Stimulated activated CD8-positive, alpha-beta memory T cell treated with anti-CD3 and anti-CD28 coated beads, Interleukin-7, amount 100 ng/mL, for 1 hour (primary cell): ENCODE measurements at places on chromosomes 16 and 17.

DNA sequence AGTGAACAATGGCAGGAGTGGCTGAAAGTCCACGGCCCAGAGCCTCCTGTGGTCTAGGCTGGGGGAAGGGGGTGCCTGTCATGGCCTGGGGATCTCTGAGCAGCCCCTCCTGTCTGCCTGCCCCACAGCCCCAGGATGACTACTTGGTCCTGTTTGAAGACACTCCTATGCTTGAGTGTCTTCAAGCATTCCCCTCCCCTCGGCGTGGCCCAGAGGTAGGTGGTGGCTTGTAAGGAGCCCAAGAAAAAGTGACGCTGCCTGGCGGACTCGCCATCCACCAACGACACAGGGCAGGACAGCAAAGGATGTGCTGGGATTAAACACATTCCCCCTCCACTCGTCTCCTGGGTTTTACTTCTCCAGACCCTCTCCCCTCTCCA lies 5.7 kb downstream of the SULT1A1 start:
- DNase-seq, result no peak

GRCh38 chr16:51731160-51731559 lies 580.1 kb upstream of the SALL1 start:
- no peak for DNase-seq

DNA sequence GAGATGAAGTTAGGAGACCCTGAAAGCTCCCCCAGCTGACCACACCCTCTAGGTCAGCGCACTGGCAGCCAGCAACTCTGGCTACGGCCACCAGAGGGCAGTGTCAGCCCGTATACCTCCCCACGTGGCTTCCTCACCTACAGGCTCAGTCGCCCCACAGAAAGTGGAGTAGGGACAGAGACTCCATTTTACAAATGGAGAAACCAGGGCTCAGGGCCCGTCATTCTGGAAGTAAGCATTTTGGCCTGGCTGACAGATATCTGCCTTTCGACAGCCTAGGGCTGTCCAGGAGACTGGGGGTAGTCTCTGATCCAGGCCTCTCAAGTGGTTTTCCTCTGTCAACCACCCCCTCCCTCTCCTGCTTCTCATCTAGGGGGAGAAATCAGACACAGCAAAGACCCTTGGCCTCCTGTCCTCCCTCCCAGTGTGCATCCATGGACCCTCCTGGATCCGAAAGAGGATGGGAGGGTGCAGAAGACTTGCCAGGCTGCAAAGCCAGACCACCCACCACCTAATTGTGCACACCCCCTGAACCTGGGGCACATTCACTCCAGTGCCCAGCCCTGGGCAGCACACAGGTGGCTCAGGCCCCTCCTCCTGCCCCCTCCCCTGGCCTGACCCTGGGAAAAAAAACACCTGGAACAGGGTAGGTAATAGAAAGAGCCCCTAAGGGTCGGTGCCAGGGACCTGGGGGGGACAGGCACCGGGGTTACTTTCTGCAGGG lies 3.8 kb upstream of the HAP1 start:
- DNase-seq, result peak; percentile 65

GRCh38 chr17:8506145-8506544 lies 70.5 kb downstream of the NDEL1 start:
- no peak for DNase-seq

DNA sequence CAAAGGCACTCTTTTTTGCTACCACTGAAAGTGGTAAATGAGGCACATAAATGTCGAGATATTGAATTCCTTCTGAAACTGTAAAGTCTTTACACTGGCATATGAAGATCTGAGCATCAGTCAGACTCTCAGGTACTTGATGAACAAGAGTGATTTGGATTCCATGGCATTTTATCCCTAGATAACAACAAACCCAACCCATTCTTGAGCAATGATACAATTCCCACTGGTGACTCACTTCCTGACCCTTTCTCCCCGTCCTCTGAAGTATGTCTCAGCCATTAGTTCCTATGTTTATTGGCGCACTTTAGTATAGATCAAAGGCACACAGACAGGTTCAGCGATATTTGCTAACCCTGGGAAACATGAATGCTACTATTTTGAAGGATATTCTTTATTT lies 147.0 kb upstream of the RBFOX1 start:
- DNase-seq, result no peak

GRCh38 chr17:79648181-79648831 lies 37.5 kb upstream of the RBFOX3 start:
- no peak for DNase-seq

GRCh38 chr16:2486645-2487516 lies 12.0 kb downstream of the TBC1D24 start:
- DNase-seq, result peak; percentile 61

DNA sequence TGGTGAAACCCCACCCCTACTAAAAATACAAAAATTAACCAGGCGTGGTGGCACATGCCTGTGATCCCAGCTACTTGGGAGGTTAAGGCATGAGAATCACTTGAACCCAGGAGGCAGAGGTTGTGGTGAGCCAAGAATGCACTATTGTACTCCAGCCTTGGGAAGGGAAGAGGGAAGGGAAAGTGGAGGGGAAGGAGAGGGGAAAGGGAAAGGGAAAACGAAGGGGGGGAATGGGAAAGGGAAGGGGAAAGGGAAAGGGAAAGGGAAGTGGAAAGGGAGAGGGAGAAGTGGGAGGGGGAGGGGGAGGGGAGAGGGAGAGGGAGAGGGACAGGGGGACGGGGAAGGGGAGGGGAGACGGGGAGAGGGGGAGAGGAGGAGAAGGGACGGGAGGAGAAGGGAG lies 122.5 kb downstream of the GAS7 start:
- no peak for DNase-seq

- DNase-seq, result peak; percentile 4
These were observed 23.1 kb upstream of the DHRS13 start for GRCh38 chr17:28925912-28926365.

- DNase-seq, result no peak
These were observed 35.9 kb downstream of the ABCA10 start for GRCh38 chr17:69192754-69193153.

DNA sequence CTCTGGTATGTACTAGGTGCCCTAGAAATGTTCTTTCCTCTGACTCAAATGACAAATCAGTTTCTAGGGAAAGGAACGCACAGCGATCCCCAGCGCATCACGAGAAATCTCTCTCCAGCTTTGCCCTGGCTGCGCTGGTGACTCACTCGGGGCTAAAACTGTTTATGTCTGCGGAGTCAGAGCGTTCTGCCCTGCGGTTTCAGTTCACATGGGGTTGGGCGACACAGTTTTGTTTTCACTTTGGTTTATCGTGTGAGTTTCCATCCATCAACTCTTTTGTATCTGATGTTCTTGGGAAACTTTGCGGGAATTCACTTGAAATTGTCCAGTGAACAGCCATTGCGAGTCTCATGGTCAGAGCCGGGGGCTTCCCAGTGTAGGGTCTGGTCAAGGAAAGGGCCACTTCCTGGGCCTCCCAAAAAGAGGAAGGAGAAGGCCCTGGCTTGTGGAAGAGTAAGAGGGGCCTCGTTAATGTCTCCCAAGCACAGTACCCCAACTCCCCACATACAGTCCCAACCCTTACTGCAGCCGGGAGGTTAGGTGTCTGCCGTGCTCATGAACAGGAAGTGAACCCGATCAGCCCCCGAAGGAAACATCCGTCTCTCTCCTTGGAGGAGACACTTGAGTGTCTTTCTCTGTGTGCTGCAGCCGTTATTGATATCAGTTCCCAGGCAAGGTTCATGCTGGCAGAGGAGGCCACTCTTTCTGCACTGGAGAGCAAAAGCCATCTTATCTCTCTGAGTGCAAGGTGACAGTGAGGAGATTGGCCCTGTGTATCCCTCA lies 643.2 kb downstream of the WWOX start:
- peak; percentile 37 for DNase-seq

GRCh38 chr16:30005341-30006094 lies 5.3 kb downstream of the DOC2A start:
- DNase-seq, result peak; percentile 19

DNA sequence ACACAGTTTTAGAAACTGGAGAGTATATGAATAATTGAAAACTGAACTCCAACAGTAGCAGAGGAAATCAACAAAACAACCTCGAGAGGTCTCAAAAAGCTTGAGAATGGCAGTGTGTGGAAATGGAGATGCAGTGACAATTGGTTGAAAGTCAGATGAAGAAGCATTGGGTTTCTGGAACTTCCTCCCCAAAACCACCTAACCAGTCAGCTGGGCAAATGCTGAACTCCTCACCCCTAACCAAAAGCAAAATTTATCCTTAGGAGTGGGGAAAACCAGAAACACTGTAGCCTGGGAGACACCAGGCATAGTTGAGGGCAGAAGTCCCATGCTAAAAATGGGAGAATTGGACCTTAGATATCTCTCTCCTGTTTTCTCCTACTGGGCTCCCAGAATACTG lies 109.9 kb downstream of the TANC2 start:
- no peak for DNase-seq

DNA sequence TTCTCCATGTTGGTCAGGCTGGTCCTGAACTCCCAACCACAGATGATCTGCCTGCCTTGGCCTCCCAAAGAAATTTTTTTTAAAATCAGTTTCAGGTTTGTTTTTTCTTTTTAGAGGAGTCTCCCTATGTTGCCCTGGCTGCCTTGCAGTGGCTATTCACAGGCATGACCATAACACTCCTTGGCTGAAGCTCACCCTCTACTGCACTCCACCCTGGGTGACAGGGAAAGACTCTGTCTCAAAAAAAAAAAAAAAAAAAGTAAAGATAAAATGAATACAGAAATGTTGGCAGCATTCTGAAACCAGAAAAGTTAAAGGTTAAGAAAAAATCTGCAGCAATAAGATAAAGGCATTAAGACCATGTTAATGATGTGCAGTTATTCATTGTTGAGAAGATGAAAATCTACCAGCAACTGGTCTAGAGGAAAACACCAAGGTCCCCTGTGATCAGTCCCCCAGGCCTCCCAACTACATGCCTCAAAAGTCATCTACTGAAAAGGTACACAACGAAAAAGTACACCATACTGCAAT lies 15.1 kb downstream of the YWHAE start:
- no peak for DNase-seq

DNA sequence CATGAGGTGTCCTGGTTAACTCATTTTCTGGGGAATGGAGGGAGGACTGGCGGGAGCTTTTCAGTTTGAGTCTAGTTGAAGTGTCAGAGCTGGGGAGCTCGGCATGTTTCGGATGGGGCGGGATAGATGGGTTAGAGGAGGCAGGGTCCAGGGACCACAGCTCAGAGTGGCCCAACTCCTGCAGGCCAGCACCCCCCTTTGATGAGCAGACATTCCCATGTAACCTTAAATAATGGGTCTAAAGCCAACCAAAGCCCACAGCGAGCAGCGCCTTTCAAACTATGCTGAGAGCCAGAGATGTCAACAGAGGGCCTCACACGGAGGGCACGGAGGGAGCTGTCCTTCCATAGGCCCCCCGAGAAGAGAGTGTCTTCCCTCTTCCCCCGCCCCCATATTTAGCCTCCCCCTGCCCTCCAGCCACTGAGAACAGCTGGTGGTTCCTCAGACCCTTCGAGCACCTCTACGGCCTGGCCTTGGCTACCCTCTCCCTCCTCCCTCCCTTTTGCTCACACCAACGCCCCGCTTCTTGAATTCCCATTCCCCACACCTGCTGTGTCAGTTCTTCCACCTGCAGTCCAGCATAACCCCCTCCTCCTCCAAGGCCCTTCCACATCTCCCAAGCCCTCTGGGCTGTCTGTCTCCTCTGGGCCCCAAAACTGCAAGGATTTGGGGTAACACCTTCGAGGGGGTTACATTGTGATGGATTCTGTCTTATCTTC lies 21.8 kb downstream of the RAB11FIP4 start:
- DNase-seq, result no peak

DNA sequence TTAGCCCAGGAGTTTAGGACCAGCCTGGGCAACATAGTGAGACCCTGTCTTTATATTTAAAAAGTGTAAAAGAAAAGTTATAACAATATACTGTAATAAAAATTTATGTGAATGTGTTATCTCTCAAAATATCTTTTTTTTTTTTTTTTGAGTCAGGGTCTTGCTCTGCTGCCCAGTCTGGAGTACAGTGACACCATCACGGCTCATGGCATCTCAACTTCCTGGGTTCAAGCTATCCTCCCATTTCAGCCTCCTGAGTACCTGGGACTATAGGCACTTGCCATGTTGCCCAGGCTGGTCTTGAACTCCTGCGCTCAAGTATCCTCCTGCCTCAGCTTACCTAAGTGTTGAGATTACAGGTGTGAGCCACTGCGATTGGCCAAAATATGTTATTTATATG lies 45.5 kb upstream of the SLC25A19 start:
- DNase-seq, result no peak

DNA sequence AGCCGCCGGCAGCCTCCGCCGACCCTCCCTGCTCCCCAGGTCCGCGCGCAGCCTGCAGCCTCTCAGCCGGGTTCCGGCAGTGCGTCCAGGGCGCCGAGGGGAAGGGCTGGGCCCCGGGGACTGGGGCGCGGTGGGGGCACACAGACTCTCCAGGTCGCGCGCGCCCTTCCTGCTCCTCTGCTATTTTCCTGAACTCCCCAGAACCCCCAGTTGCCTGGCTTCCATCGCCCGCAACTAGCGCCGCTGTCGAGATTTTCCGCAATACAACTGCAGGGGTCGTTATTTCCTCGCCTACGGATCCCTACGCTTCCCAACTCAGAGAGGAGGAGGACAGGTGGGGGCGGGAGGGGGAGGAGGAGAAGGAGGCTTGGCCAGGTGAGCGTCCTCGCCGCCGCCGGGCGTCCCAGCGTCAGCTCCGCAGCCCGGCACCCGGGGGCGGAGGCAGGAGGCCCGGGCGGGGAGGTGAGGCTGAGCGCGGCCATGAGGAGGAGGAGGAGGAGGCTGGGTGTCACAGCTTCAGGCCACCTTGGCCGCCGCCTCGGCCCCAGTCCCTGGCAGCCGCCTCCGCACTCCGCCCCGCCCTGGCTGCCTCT lies at the start of gene CA10:
Gene CA10, minus strand, starts transcription at position 265 of the 593 bp plus-strand sequence.
- no peak for DNase-seq

- DNase-seq, result no peak
These were observed 516 bp downstream of the CPNE2 start for GRCh38 chr16:57092786-57093411.

DNA sequence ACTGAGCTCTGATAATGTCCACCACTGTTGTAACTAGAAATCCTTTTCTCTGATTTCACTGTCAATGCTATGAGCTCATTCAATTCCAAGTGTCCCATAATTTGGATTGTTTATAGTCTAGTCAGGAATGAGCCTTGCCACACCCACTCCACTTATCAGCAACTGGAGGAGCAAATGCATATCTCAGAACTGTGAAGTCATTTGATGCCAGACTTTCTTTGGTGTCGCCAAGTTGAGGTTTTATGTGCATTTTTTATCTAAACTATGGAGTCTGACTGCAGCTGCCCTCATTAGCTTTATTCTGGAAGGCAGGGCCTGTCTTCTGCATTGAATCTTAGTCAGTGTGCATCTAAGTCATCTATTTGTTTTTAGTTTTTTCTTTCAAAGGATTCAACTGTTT lies 361.3 kb downstream of the PMP22 start:
- DNase-seq, result no peak

DNA sequence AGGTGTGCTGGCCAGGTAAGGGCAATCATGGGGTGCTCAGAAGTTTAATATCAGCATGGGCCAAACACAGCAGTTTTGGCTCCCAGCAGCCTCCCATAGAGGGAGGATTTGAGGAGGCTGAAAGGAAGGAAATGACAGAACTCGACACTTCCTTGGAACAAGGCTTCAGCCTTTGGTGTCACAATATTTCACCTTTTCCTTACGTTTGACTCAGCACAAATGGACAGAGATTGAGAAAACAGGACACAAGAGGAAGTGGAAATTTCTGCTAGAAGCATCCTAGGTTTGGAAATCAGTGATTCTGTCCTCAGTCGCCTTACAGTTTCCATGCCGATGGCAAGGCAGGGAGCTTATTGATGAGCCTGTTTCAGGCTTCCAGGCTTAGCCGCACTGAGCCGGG lies 181.4 kb downstream of the MAF start:
- no peak for DNase-seq

- DNase-seq, result no peak
These were observed 17.1 kb downstream of the FOXJ1 start for GRCh38 chr17:76123749-76124581.
